Activated T-helper 9 cell treated with anti-CD3 and anti-CD28 coated beads, Interleukin-2, amount 50 U/mL, for 16 hours (primary cell): ENCODE measurements at places on chromosomes 1 and 21.

GRCh38 chr21:14711287-14711686 lies 165.2 kb upstream of the SAMSN1 start:
- no peak for DNase-seq

DNA sequence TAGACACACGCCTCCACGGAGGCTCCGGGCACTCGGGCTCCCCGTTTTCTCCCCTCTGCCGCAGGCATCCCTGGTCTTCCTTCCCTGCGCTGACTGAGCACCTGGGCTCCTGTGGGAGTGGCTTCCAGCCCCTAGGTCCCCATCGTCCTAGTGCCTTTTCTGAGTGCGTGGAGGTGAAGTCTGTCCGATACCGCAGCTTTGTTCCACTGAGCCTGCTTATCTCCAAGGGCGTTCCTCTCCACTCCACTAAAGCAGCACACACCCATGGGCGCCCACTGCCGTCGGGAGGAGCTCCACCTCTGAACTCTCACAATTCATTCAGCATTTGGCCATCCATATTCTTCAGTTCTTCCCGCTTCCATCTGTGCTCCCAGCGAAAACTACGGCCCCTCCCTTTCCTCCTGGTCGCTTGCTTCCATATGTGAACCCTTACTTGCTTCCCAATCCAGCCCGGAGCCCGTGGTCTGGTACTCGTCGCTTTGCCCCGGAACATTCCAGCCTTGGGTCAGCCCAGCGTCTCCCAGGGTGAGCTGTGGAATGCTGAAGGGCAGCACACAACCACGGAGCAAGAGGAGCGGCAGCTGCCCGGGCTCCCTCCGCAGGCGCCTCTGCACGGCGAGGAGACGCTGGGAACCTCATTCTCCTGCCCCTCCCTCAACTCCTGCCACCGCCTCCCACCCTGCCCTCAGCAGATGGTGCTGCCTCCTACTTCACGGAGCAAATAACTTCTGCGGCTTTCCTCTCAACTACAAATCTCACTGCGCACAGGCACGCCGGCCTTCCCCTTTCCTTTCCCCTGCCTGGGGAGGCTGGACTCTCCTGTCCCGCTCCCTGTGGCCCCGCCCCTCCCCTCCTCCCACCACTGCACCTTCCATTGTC lies 27.5 kb downstream of the ATP8B2 start:
- no peak for DNase-seq

DNA sequence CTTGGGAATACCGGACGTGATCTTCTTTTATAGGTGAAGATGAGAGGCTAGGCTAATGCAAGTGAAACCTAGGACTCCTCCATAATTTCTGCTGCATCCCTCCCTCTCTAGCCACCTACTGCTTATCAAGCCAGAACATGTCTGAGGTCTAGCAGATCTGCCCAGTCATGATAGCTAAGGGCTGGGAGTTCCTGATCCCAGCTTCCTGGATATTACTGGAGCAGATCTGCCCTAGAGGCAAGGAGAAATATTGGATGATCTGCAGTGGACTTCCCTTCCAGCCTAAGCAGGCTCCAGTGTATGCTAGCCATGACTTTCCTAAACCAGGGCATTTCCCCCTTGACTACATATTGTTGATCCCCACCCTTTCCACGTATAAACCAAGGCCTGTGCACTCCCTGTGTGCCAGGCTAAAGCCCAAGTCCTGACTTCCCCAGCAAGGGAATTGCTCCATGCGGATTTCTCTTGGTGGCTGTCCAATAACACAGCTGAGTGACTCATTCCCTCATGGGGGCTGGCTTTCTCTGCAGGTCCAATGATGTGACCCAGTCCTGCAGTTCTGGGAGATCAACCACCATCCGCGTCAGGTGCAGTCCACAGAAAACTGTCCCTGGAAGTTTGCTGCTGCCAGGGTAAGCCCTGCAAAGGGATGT lies 15.5 kb upstream of the SARS1 start:
- DNase-seq, result no peak

DNA sequence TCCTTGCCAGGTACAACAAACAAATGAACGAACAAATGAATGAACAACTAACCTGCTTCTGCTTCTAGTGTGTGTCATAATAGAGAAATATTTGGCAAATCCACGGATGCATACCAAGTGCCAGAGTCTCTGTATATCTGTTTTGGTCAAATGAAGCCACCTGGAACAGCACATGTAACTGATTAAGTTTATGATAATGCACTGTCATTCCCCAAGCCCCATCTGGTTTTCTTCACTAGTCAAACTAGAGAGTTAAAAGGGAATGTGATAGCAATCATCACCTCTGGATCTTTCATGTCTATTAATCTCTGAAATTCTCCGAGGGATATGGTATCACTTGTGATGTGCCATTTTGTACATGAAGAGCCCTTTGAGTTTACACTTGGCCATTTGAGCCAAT lies 21.0 kb upstream of the SCAF4 start:
- DNase-seq, result no peak

DNA sequence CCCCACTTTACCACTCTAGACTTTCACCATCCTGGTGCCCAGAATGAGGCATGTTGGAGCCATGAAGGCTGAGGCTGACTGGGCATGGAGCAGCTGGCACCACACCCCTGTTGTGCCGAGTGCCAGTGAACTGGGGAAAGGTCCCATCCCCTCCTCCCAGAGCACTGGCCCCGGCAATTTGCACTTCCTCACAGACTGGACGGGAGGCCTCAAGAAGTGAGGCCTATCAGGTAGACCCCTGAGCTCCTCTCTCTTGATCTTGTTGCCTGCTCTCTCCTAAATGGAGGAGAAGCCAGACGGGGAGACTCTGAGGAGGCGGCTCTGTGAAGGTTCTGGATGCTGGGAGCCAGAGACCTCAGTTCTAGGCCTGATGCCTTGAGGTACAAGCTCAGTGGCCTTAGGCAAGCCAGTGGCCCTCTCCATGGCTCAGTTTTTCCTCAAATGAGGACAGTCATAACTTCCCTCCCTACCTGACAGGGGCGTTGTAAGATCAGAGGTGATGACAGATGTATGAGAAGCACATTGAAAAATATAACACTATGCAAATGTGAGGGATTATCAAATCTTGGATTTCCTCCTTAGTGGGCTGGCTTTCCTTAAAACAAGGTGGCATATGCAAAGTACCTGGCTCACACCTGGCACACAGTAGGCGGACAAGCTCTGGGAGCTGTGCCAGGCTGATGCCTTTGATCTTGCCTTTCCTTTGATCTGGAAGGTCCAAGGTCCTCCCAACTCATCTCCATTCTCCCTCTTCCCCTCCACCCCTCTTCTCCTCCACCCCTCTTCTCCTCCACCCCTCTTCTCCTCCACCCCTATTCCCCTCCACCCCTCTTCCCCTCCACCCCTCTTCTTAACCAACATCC lies 6.7 kb downstream of the GRHL3 start:
- DNase-seq, result no peak

- DNase-seq, result no peak
Observed at GRCh38 chr1:52111492-52111891, 30.4 kb upstream of the ZFYVE9 start.

- DNase-seq, result no peak
Observed at GRCh38 chr21:25370311-25370744, 237.0 kb downstream of the MRPL39 start.

GRCh38 chr21:38178653-38179470 lies 77.9 kb upstream of the KCNJ15 start:
- DNase-seq, result no peak

DNA sequence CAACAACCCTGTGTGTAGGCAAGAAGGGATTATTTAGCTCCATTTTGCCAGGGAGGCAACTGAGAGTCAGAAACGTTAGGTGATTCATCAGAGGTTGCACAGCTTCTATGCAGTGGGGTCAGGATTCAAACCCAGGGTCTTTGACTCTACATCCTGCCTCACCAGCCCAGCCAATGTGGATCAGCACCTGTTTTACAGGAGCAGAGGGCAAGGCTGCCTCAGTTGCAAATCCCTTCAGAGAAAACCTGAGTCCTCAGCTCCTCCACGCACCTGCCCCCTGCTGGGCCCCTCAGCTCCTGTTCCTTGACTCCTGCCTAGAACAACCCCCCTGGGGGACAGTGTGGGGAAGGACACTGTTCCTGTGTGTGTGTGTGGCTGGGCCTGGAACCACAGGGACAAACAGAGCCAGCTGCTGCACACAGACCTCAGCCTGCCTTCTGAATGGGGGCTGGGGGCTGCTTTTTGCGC lies 61.6 kb downstream of the LRRN2 start:
- DNase-seq, result no peak

DNA sequence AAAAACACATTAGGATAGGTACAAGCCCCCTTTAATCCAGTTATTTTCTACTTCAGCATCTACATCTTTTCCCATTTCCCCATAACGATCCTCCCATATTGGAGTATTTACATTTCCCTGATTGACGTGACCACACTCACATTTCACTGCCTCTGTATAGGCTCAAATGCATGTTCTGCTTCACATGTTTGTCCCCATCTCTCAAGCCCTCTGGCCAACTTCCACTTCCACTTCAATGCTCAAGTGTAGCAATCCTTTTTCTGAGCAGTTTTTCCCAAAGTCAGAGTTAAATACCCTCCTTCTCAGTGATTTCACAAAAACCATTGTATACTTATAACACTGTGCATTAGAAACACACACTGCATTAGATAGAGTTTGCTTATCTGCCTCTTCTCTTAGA lies 61.8 kb upstream of the TTLL7 start:
- DNase-seq, result no peak

DNA sequence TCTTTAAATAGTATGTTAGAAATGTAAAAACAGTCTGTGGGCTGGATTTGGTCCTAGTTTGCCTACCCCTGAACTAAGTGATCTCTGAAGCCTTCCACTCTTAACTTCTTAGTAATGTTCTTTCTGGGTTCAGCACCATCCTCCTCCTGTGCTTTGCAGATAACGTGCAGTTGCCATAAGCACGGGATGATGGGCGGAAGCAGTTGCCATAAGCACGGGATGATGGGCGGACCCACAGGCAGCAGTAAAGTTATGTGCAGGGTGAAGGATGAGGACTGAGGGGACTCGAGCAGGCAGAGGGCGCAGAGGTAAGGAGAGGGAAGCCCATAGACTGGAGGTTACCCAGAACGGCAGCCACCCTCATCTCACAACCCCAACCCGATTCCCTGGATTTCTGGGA lies 25.6 kb downstream of the GPA33 start:
- no peak for DNase-seq

GRCh38 chr1:93990010-93990409 lies 80.8 kb upstream of the GCLM start:
- DNase-seq, result no peak

DNA sequence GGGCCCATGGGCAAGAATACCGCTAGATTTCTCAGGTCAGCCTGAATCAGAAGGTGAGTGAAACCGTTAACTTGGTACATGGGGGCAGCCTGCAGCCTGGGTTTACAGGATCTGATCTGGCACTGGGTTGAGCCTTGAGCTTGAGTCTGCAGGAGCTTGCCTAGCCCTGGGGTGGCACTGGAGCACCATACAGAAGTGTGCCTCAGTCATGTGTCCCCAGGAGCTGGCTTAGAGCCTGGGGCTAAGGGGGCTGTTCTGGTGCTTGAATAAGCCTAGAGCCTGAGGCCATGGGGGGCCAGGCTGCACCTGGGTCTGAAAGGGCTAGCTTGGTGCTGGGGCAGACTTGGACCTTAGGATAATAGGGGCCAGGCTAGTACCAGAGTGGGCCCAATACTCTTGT lies 457.2 kb upstream of the PBX1 start:
- no peak for DNase-seq

DNA sequence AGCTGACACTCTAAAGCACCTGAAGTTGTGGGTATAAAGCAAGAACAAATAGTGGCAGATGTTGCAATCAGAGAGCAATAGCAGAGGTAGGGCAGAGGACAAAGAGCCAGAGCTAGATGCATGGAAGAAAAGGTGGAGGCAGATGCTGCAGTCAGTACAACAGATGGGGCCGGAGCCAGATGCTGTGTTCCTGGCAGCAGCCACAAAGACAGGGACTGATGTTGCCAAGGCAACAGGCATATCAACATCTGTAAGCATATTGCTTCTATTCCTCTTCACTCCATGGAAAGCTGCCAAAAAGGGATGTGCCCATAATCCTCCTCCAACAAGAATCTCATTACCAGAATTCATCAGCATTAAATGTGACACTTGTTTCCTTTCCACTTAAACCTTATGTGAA lies 108.0 kb downstream of the TNNI3K start:
- DNase-seq, result no peak

- DNase-seq, result no peak
Observed at GRCh38 chr1:87512431-87512830, 183.8 kb downstream of the LMO4 start.

DNA sequence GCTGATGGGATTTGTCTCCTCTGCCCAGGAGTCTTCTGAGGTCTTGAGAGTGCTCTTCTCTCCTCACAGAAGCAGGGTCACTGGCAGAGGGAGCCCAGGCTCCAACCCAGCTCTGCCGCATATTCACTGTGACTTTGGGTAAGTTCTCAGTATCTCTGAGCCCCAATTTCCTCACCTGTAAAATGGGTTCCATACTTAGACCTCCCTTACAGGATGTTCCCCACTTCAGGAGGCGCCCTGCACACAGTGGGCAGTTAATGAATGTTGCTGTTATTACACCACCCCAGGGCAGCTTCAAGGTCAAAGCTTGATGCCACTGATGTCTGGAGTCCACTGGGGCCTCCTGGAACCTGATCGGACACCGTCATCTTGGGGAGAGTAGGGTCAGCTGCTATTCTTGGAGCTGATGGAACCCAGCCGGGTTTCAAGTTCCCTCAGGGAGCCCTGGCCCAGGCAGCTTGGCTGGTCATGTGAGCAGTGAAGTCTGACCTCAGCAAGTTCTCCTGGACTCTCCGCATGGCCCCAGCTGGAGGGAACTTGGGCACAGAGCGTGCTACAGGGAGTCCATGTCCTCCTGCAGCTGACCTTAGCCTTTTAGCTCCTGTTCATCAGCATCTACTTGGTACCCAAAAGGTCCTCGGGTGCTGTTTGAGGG lies 21.8 kb downstream of the COA7 start:
- no peak for DNase-seq

DNA sequence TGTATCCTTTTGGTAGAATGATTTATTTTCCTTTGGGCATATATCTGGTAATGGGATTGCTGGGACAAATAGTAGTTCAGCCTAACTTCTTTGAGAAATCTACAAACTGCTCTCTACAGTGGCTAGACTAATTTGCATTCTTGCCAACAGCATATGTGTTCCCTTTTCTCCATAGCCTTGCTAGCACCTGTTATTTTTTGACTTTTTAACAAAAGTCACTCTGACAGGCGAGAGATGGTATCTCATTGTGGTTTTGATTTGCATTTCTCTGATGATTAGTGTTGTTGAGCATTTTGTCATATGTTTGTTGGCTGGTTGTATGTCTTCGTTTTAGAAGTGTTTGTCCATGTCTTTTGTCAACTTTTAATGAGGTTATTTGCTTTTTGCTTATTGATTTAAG lies 99.8 kb downstream of the UCK2 start:
- DNase-seq, result no peak

GRCh38 chr1:106756752-106757151 lies 299.7 kb upstream of the PRMT6 start:
- DNase-seq, result no peak

- no peak for DNase-seq
Observed at GRCh38 chr1:218946147-218946546, 227.5 kb upstream of the LYPLAL1 start.

DNA sequence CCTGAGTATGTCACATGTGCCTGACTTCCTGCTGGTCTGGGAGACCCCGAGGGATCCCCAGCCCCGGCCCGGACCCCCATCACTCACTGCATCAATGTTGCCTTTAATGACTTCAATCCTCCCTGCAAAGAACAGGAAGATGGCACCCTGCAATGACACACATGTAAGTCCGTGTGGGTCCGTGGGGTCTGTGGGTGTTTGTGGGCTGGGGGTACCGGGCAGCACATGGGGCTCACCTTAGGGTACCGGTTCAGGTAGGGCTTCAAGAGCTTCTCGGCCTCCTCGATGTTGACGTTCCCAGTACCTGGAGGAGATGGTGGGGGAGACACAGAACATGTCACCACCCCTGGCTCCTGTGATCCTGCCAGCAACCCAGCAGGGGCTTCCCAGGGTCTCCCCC lies 28.1 kb downstream of the TTC39A start:
- DNase-seq, result no peak
